ENCODE measurements at places on chromosomes 16 and 17.

DNA sequence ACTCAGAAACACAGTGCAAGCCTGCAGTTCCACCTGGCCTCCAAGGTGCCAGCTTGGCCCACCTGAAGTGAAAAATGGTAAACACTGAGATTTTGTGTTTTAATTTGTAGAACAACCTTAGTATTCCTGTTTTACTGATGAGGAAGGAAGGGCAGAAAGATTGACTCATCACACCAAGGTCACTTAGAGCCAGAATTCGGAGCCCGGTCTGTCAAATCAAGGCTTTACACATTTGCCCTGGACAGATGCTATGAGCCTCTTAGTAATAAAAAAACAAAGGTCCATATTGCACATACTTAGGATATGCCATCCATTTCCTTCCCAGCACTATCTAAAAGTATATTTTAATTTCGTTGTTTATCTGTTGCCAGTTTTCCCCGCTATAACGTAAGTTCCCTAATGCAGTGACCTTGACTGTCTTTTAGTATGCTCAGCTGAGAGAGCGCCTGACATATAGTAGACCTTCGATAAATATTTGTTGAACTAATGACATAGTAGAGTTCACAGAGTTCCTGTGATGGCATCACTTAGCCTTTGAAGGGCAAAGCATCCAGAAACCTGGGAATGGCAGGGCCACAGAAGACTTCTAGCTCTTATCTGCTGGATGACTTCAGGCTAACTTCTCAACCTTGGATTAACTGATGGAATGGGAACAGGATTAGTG lies 7.2 kb upstream of the TBKBP1 start:
- no peak for DNase-seq

GRCh38 chr16:90043526-90043925 lies 24.3 kb upstream of the DBNDD1 start:
- DNase-seq = no peak

DNA sequence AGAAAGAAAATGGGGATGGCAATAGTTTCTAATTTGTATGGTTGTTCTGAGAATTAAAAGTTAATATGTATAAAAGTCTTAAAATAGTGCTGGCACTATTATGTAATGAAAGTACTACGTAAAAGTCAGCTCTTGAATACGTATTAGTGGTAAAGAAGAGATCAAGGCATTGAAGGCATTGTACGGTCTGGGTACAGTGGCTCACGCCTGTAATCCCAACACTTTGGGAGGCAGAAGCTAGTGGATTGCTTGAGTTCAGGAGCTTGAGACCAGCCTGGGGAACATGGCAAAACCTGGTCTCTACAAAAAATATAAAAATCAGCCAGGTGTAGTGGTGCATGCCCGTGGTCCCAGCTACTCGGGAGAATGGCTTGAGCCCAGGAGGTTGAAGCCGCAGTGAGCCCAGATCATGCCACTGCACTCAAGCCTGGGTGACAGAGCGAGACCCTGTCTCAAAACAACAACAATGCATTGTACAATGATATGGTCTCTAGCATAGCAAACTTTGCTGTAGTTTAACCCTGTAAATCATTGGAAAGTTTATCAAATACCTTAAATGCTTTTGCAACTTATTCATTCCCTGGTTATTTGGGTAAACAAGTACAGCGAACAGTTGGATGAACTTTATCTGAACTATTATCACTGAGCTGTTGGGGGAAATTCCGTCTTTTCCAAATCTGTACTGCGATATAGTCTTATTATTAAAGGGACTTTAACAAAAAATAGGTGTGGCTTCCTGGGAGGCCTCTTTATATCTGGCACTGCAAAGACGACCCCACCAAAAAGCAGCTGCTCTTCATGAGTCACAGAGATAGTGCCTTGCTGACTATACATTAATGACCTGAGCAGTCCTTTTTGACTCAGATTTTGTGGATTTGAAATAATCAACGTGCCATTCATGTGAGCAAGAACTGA lies 73.6 kb downstream of the GPRC5B start:
- DNase-seq = no peak

DNA sequence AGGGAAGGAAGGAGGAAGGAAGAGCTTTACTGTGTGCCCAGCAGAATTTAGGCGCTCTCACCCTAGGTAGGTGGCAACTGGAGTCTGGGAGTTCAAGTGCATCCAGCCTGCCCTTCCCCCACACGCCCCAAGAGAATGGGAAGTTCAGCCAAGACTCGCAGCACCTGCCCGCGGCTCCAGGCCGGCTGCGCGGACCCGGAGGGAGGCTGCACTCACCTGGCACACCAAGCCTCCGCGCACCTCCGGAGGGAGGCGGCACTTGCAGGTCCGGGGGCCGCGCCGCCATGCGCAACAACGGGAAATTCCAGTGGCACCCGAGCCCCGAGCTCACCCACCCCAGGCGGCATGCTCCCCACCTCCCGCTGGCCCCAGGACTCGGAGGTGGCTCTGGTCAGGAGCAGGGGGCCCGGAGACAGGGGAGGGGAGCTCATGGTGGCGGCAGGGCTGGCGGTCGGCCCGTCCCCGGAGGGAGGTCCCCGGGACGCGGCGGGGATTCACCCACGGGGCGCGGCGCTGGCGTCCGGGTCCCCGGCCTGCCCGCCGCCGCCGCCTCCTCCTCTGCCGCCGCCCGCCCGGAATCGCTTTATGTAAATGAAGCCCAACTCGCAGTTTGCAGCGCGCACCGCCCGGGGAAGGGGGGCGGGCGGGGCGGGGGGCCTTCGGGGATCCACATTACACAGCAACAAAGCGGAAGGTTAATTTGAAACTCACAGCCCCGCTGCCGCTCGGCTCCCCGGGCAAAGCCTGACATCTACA lies at the start of gene ZFHX3:
TSS of gene ZFHX3 (minus strand) at position 593 of the 756 bp plus-strand sequence. CDS start 87,983 bp downstream, outside the sequence.
- DNase-seq = no peak

DNA sequence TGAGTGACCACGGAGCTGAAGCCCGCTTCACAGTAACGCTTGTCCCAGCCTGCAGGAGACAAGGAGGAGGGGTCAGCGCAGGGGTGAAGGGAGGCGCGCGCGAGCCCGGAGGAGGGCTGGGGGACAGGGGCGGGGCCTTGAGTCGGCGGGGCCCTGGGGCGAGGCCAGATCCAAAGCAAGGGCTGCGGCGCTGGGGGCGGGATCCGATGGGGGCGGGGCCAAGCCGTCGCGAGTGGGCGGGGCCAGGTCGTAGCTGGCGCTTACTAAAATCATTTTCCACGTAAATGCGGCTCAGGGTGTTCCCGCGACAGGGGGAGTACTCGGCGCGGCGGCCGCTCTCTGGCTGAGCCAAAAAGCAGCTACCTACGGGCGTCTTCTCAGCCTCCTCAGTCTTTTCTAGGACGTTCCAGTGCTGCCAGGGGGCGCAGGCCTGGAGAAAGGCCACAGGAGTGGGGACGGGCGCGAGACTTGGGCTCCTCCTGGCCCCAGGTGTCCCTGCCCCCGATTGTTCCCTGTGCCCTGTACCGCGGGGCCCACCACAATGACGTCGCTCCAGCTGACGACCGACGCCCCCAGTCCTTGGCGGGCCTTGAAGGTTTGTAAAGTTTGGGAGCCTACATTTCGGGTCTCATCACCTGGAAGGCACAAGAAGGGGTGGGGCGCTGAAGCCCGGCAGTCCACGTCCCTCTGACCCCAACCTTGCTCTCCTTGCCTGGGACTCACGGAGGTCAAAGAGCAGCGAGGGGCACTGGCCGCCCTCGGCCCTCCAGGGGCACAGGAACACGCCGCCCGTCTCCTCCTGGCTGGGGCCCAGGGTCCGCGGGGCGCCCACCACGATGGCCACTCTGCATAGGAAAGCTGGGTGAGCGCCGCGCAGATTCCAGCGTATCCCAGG lies 3.9 kb downstream of the ITGA2B start:
- peak; percentile 67 for DNase-seq

DNA sequence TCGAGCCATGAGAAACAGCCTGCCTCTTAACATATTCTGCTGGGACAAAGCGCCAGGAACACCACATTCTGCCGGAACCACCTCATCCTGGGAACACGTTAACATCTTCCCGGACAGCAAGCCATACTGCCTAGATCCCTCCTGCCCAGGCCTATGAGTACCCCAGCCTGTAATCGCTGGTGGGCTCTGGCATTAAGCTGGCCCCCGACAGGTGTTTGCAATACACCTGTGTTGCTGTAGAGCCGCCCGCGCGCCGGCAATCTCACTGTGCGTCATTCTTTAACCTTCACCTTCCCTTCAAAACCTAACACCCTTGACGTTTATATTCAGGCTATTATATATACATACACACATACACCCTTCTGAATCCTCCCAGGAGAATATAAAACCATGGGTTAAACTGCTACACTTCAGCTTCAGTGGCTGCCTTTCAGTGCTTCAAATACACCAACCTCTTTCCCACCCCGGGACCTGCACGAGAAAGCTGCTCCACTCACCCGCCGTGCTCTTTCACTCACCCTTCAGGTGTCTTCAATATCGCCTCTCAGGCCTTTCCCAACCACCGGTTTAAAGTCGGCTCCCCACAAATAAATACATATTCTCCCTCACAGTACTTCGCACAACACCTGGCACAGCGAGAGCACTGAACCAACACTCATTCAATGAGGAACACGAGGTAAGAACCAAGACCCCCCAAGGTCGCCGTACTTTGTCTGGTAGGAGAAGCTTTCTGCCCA lies 1.0 kb upstream of the ENDOV start:
- DNase-seq = no peak

Measured in activated naive CD4-positive, alpha-beta T cell treated with anti-CD3 and anti-CD28 coated beads, Interleukin-2, amount 50 U/mL, for 72 hours (primary cell).